ENCODE measurements at places on chromosomes 13 and 19.
A peak's percentile ranks its signal among the peaks of the same experiment; 100 is the strongest.

- no peak for DNase-seq
Observed at GRCh38 chr13:113170511-113170910, 12.1 kb downstream of the PROZ start.

DNA sequence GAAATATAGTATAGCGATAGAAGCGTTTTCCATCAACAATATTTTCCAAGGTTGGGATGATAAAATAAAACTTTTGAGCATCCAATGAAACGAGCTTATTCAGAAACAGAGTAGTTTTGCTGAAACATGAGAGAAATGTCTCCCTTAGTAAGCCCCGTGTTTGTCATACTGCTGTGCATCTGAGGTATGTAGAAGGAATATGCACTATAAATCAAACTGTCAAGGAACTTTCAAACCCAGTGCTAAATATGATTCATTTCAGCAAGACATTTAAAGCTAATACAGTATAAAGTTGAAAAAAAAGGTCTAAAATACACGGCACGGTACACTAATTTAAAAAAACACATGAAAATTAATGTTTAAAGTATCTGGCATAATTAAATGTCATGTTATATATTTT lies 546.2 kb downstream of the SLITRK5 start:
- peak; percentile 11 for DNase-seq

DNA sequence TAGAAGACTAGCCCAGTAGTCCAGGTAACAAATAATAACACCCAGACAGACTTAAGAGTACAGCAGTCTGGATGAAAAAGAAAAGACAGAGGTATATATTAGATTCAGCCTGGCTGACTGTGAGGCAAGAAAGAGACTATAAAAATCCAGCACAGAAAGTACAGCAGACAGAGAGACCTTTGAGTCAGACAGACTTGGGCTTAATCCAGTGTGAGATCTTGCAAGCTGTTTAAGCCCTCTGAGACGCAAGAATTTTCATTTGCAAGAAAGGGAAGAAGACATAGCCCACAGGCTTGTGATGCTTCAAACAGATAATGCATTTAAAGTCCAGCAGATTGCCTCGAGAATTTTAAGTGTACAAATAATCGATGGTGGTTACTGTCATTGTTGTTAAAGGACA lies 471.4 kb downstream of the LIG4 start:
- DNase-seq = no peak

- DNase-seq = peak; percentile 63
Observed at GRCh38 chr13:24228852-24229458, 68.4 kb downstream of the SPATA13 start.
